Stimulated activated CD4-positive, alpha-beta T cell treated with anti-CD3 and anti-CD28 coated beads, Interleukin-12 subunit alpha, Interleukin-12 subunit beta, amount 100 ng/mL, for 24 hours (primary cell): ENCODE measurements at places on chromosomes 6 and 20.

- DNase-seq, result no peak
Measured at GRCh38 chr20:57330998-57331397, 1.4 kb downstream of the SPO11 start.

GRCh38 chr6:69063401-69063800 is 428.3 kb downstream of the ADGRB3 start:
- DNase-seq, result no peak

GRCh38 chr6:72950114-72950860 is 275.0 kb downstream of the KHDC1L start:
- no peak for DNase-seq

GRCh38 chr6:8000188-8000596 is 64.0 kb downstream of the BLOC1S5 start:
- no peak for DNase-seq

- no peak for DNase-seq
Measured at GRCh38 chr6:73636048-73636447, 17.7 kb downstream of the SLC17A5 start.
